ENCODE measurements at places on chromosomes 5 and 9. TPM values are rescaled to one million over a fixed set of nuclear protein-coding genes. Genes with fewer than 3 reads are reported as not detected.

Gene TRIM41
- polyA plus RNA-seq: 17.4 TPM

DNA sequence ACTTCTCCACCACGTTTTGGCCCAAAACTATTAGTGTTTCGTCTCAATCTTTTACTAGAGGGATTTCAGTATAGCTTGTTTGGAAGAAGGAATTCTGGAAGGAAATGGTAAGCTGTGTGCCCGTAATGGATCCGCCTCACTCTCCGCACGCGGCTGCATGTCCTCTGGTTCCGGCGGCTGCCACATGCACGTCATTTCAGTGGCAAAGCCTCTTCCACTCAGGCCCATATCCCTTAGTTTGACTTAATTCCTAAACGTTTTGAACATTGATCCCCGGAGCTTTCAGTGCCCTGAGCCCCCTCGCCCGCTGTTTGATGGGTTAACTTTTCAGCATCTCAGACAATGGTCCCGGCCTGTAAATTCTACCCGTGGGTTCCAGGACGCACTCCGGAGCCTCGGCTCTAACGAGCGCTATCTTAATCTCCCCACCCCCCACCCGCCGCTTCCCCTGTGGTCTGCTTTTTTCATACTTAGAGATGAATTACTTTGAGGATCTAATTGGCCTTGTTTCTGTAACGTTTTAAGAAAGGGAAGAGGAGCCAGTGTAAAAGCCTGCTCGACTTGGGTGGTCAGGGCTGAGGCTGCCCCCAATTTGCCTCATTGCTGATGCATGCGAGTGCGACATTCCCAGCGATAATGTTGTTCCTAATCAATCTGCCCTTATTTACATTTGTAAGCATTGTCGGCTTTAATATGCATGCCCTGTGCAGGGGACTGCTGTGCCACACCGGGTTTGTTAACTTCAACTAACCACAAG, 4.6 kb downstream of the PTCH1 start:
- no peak for DNase-seq

DNA sequence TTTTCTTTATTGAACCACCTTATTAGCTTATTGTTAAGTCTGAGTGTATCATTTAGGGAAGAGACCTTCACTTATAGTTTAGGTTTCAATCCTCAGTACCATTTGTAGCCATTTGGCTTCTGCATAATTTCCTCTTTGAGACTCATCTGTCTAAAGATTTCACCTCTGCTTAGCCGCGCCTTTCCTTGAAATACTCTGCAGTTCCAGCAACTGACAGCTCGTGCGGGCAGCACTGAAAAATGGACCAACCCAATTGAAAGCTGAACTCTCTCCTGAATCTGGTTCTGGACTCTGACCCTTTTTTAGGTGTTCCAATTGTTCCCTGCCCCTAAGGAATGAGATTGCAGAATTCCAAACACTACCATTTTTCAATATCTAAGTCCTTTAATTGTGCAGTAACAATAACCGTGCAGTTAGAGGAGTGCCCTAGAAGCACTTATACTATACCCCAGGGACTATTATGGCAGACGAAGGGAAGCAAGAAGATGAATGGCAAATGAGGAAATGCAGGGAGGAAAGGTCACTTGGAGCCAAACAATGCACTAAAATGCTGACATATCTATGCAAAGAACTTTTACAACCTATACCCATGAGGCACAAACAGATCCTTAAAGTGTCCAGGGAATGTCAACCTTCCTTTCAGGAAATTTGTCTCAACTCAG, 50.1 kb upstream of the PDE4D start:
- no peak for DNase-seq

Gene EGFL7
- 58.6 TPM for polyA plus RNA-seq

DNA sequence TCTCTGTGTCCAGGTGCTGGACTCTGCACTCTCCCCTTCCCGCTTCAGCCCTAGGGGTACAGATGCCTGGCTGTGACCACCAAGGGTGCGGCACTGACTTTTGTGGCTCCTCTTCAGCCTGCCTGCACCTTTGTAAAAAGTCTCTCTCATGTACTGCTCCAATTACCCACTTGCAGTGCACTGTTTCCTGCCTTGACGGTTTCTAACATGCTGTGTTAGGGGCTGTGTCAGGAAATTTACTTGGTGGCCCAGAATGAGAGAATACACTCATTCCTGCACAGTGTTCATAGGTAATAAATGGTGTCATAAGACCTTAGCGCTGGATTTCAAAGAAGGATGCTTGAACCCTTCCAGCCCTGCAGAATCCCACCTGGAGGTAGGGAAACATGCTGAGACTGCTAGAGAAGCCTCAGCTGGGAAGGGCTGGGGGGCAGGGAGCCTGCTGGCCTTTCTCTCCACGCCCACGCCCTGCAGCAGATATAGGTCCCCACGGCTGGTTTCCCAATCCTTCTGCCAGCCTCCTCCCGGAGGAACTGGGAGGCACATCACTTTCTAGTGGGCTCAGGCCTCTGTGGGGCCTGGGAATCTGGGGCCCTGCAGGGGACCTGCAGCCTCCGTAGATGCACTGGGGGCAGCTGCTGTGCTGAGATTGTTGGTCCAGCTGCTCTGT, 17.6 kb upstream of the HRH2 start:
- no peak for DNase-seq

Gene MAMDC4
- polyA plus RNA-seq: 5.6 TPM

DNA sequence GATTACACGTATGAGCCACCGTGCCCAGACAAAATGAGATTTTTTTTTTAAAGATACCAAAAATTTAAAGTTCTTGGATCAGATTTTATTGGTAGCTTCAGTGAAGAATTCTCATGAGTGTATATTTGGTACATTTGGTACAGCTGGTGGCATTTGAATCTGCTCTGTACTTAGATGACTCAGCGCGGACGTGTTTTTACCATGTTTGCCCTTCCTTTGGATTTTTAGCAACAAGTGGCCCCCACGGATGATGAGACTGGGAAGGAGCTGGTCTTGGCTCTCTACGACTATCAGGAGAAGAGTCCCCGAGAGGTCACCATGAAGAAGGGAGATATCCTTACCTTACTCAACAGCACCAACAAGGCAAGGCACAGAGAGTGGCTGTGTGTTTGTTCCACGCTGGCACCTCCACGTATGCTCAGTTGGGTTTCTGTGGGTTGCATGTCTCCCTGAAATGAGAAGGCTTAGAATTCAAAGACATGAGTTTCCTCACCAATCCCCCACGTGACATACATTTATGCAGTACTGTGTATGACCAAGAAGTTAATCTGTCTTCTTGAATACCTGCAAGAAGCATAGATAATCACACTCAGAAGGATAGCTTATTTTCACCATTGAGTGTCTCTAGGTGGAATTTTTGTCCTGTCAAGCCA, 36.3 kb downstream of the SPTAN1 start:
- DNase-seq: no peak

DNA sequence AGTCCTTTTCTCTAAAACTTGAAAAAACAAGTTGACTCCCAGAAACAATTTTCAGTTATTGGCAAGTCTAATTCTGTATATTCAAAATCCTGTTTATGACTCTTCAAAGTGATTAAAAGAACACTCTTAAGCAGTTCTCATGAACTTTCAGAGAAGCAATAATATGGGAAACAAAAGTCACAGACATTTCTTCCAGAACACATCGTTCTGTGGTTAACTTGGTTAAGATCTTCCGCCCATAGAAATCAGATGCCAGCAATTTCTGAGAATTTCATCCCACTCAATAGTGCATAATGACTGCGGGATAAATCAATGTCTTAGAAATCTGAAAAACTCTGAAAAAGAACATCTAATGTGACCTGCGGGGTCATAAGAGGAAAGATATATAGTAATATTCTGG, 300.5 kb downstream of the COX7C start:
- DNase-seq: no peak

Gene GRIN3A
- polyA plus RNA-seq: 1.7 TPM

Gene NUTM2F
- not detected for polyA plus RNA-seq

Gene IL4
- polyA plus RNA-seq: not detected

GRCh38 chr5:94432499-94432898, 185.9 kb downstream of the KIAA0825 start:
- DNase-seq: no peak

GRCh38 chr5:140631831-140632365, 1.1 kb downstream of the CD14 start:
- no peak for DNase-seq

Gene CCL21
- 27.0 TPM for polyA plus RNA-seq

Gene MYOZ3
- polyA plus RNA-seq: 9.8 TPM

Measured in muscle of back (tissue), 13 donors.